Activated CD4-positive, alpha-beta T cell treated with anti-CD3 and anti-CD28 coated beads, Interleukin-2, amount 50 U/mL, for 1 hour (primary cell): ENCODE measurements at places on chromosomes 3 and 15.
A peak's percentile ranks its signal among the peaks of the same experiment; 100 is the strongest.

DNA sequence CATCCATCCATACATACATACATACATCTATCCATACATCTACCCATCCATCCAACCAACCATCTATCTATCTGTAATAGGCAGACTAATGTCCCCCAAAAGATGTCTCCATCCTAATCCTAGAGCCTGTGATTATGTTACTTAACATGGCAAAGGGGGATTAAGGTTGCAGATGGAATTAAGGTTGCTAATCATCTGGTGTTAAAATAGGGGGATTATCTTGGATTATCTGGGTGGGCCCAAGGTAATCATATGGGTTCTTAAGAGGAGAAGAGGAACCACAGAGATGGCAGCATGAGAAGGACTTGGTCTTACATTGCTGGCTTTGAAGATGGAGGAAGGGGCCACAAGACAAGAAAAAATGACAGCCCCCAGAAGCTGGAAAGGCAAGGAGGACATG lies 14.7 kb upstream of the RPL29 start:
- DNase-seq: no peak

DNA sequence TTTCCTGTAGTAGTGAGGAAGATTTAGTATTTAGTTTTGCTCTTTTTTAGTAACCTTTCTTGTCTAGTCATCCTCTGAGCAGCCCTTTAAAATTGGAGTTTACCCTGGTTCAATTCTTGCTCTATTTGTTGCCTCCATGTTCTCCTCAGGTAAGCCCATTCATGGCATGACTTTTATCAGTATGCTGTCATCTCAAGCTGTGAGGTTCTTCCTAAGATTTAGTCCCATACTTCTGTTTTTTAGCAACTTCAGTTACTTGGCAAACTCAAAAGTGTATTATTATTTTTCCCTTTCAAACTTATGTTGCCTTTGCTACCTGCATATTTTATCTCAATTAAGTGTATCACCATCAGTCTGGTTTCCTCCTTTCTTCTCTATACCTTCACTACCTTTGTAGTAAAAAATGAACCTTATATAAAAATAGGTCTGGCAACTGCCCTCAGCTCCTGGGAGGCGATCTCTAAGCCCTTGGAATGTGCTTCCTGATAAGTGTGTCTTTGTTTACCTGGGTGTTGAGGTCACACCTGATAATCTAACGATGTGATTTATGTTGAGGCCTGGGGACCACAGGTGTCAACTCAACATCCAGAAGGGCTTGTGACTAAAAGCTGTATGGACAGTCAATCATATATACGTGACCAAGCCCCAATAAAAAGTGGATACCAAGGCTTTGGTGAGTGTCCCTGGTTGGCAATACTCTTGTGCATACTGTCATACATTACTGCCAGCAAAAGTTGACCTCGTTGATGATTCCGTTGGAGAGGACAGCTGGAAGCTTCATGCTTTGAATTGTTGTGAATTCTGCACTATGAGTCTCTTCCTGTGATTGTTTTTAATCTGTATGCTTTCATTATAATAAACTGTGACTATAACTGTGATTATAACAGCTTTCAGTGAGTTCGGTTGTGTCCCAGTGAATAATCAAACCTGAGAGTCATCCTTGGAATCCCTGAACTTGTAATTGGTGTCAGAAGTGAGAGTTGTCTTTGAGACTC lies 3.9 kb downstream of the NSUN3 start:
- no peak for DNase-seq

GRCh38 chr15:57555270-57555669 lies 36.4 kb upstream of the MYZAP start:
- DNase-seq: no peak

- peak; percentile 31 for DNase-seq
Measured at GRCh38 chr15:66923438-66923881, 141.9 kb upstream of the SMAD3 start.

DNA sequence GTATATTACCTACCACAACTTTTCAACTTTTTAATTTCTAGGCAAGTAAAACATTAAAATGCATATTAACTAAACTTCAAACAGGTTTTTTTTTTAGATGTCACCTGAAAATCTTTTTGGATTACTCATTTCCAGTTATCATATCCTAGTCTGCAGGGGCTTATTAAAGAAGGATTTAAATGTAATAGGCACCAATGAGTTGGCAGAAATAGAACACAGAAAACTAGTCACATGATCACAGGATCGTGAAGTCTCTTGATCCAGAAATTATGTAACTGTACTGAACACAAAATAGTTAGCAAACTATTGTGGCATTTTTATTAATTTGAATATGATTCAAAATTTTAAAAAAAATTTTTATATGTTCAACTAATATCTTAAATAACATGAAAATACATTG lies 654.4 kb upstream of the NAALADL2 start:
- DNase-seq: no peak

GRCh38 chr15:36079021-36079420 lies 500.4 kb upstream of the CDIN1 start:
- no peak for DNase-seq

GRCh38 chr3:156371701-156372100 lies 183.2 kb downstream of the SSR3 start:
- no peak for DNase-seq

DNA sequence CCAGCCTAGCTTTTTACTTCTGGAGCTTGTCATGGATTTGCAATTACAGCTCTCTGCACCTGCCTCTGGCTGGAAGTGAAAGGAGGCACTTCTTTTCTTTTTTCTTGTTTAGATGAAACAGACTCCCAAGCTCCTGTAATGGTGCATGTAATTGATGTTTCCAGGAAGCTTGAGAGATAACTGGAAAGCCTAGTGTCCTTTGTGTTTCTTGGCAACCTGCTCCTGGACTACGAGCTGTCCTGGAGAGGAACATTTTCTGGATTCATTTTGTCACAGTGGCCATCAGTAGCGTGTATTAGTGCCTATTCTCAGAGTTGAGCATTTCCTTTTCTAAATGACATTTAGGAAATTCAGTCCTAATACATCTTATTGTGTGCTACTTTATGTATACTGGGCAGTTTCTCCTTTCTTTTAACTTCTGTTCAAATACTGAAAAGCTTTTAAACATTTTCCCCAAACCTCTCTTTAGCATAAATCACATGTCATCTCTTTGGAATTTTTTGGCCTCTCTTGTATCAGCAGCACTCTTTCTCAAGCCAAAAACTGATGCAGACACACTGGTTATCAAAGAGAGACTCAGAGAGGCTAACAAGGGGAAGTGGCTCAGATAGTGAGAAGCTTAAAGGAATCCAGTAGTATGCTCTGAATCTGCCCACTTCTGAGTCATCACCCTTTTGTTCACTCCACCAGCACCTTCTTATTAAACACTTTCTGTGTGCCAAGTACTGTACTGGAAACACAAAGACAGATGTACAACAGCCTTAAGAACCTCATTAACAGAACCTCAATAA lies 62.6 kb upstream of the SLC2A2 start:
- DNase-seq: no peak

- DNase-seq: no peak
Measured at GRCh38 chr15:99187936-99188335, 61.4 kb downstream of the TTC23 start.

- DNase-seq: no peak
Measured at GRCh38 chr3:124281453-124282316, 289.8 kb upstream of the ROPN1 start.
